RPMI7951 (cell line): ENCODE measurements at places on chromosomes 6 and 20.
A peak's percentile ranks its signal among the peaks of the same experiment; 100 is the strongest.

DNA sequence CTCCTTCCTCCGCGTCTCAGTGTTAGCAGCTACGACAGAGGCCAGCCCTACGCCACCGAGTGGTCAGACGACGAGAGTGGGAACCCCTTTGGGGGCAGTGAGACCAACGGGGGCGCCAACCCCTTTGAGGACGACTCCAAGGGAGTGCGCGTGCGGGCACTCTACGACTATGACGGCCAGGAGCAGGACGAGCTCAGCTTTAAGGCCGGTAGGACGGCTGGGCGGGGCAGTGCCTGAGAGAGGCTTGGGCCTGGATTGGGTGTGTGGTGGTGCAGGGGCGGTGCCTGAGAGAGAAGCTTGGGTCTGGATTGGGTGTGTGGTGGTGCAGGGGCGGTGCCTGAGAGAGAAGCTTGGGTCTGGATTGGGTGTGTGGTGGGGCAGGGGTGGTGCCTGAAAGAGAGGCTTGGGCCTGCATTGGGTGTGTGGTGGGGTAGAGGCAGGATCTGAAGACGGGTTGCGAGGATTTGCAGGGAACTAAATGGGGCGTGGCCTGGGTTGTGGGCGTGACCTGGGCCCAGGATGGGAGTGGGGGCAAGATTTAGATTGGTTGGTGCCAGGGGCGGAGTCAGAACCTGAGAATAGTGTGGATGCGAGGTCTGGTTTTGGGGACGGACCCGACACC is 24.4 kb downstream of the SPDEF start:
- no peak for DNase-seq

DNA sequence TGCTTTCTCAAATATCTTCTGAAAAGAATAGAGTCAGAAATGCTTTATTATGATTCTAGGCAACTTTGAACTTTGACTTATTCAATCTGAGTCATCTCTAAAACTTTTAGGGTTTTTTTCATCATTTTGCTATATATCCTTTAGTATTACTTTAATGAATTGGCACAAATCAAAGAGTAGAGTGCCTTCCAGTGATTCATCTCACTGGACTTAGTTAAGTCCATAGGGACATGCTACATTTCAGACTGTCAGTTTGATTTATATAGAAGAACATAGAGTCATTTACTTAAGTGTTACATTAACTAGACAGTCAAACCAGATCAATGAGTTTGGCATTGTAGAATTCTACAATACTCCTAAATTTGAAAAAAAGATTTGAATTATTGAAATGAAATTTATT is 1235.7 kb upstream of the MAP3K7 start:
- DNase-seq: no peak

DNA sequence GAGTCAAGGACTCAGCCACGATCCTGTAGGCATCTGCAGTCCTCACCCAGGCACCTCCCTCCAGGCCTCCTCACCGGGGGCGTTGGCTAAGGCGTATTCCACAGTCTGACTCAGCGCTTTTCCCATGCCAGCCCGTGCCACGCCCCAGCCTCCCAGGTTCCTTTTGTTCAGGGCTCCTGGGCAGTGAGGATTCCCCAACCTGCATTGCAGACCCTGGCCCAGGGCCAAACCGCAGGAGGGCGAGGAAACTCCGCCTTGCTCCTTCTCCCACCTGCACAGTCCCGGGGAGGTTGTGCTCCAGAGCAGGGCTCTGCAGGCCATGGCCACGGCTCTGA is 202.8 kb upstream of the CST7 start:
- peak; percentile 72 for DNase-seq

- no peak for DNase-seq
These were observed 29.2 kb downstream of the DEFB114 start for GRCh38 chr6:49934770-49935169.

- DNase-seq: peak; percentile 70
These were observed 2.7 kb upstream of the ABHD16B start for GRCh38 chr20:63858393-63859165.

GRCh38 chr6:37050045-37050853 is 44.8 kb downstream of the FGD2 start:
- DNase-seq: no peak

DNA sequence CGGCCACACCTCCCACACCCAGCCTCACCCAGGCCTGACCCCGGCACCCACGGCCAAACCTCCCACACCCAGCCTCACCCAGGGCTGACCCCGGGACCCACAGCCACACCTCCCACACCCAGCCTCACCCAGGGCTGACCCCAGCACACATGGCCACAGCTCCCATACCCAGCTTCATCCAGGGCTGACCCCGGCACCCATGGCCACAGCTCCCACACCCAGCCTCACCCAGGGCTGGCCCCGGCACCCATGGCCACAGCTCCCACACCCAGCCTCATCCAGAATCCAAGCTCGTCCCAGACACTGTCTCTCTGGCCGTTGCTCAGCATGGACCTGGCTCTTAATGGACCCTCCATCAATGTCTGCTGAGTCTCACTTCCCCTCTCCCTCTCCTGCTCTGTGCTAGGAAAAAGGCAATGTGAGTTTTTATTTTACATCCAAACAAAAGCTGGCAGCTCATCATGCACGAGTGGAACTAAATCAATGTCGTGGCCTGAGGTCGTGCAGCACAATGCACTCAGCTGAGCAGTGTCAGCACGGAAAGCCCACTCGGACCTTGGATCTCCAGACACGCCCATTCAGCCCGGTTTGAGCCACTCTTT is 36.1 kb downstream of the NINL start:
- DNase-seq: no peak

DNA sequence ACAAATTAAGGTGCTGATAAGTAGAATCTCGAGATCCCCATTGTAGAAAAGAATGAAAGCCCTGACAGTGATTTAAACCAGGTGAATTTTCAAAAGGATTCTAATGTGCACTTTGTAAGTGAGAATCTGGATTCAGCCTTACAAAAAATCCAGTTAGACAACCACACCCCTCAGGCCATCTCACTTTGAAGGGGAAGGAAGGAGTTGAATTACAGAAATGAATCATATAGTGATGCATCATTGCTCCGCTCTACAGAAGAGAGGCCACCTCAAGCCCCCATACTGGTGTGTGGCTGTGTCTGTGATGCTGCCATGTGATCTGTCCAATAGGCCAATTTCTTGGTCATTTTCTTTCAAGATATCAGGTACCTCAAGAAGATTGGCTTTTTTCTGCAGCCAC is 85.5 kb upstream of the NT5E start:
- peak; percentile 92 for DNase-seq

- no peak for DNase-seq
These were observed 49.3 kb downstream of the EZR start for GRCh38 chr6:158769771-158770432.

- no peak for DNase-seq
These were observed 5.8 kb downstream of the DDR1 start for GRCh38 chr6:30889921-30890645.
